ENCODE measurements at places on chromosomes 6 and 20. TPM values are rescaled to one million over a fixed set of nuclear protein-coding genes. Genes with fewer than 3 reads are reported as not detected.

Gene CDKN1A
- total RNA-seq, result 41.3 TPM

Gene GATA5
- 1.3 TPM for total RNA-seq

Gene SPATA25
- total RNA-seq, result 1.2 TPM

- DNase-seq, result no peak
Measured at GRCh38 chr20:47397652-47398301, 41.3 kb upstream of the ZMYND8 start.

DNA sequence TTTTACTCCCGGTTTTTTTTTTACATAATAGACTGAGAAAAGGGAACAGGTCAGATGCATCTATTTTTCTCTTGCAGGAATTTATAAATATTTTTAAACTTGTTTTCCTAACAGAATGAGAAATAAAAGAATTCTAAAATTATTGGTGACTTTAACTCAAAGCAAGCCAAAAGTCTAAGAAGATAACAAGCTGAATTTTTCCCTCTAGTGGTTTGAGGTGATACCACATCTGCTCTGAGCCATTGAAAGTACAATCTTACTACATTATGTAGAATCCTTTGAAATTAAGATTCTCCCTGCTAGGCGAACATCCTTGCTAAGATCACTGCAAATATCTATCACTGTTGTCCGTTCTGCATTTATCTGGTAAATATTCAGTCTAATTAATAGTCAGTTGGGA is 10.7 kb upstream of the STMND1 start:
- DNase-seq, result no peak

DNA sequence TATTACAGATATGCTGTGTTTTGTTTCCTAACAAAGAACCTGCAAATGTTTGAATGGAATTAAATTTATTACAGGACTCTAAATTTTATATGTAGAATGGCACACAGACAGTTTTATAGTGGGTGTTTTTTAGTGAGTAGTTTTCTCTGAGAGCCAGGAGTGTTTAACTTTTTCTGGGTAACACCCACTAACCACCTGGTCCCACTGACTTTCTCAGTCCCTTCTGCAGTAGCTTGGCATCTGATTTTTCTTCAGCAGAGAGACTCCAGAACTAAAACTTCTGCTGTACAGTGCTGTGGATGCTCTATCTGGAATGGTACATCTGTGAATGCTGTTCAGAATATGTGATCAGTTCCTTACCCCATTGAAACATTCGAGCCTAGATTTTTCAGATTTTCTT is 6.3 kb downstream of the YWHAB start:
- DNase-seq, result no peak

DNA sequence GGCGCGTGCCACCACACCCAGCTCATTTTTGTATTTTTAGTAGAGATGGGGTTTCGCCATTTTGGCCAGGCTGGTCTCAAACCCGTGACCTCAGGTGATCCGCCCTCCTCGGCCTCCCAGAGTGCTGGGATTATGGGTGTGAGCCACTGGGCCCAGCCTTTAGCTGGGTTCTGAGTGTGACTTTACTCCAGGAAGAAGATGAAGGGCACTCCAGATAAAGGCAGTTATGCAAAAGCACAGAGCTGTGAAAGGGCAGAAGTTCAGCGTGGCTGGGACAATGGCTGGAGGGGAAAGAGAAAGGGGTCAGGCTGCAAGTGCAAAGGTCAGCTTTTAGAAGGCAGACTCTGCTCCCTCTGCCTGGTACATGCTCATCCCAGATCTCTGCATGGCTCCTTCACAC is 39.7 kb downstream of the MAP3K5 start:
- DNase-seq, result no peak

GRCh38 chr20:46100988-46101387 is 11.2 kb upstream of the NCOA5 start:
- DNase-seq, result no peak

- no peak for DNase-seq
Measured at GRCh38 chr6:80618953-80619352, 512.5 kb downstream of the BCKDHB start.

DNA sequence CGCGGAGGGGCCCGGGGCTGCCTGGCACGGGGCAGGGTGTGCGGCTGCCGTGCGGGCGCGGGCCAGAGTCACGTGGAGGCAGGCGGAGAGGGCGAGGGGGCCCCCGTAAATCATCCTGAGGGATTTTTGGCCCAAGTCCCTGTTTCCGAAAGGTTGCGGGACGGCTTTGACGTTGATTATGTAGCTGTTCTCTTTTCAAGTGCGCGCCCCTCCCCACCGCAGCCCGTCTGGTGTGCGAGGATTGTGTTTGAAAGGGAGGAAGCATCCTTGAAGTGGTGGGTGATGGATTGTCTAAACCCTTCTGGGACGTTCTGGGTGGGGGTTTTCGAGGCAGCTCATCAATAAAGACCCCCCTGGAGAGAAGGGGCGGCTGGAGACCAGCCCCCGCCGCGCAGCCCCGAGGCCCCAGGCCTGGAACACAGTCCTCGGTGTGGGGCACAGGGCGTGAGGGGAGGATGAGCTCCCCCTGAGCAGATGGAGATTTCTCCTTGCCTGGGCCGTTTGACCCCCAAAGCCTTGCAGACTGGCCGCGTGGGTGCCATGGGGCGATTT is 7.0 kb upstream of the FOXF2 start:
- DNase-seq, result no peak

DNA sequence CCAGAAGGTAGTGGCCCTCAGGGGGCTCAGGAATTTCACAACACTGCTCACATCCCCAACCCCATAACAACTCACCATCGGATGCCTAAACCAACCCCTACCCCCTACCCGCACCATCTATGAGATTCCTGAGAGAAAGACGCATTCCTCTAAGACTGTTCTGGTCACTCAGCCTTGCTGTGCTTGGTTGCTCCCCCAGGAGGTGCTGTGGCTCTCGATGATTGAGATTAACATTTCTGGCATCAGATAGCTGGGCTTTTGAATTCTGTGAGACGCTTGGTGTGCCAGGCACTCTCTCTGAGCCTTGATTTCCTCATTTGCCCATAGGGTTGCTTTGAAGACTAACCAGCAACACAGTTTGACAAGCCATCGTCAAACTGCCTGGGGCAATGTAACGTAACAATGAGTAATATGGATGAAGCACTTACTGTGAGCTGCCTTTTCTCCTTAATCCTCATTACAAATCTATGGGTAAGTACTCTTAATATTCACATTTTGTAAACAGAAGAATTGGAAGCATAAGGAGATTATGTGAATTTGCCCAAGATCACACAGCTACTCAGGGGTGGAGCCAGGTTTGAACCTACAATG is 978 bp downstream of the WFDC6 start:
- DNase-seq, result no peak

Measured in glutamatergic neuron (in vitro differentiated cells).